Amniotic stem cell (primary cell): ENCODE measurements at places on chromosomes 1 and 21.

DNA sequence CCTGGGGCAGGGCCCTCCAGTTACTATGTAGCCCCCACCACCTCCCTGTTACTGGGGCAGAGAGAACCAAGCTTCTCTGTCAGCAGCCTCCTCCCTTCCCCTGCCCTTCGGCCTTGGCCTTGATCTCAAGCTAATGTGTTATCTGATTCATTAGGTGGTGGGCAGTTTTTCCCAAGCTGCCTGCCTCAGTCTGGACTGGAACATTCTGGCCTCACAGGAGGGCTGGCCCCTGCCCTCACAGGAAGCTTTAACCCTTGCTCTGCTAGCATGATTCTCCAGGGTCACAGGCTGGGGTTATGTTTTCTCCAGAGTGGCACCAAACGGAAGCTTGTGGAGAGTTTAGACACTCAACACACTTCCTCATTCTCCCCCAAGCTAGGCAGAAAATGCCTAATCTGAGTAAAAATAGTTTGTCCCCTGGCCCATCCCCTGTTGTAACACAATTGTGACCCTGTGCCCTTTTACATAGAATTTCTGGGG is 37.2 kb upstream of the SLC6A9 start:
- no peak for DNase-seq

- no peak for DNase-seq
Observed at GRCh38 chr1:204085876-204086275, 13.0 kb downstream of the SOX13 start.

GRCh38 chr1:16249596-16250241 is 12.7 kb upstream of the CPLANE2 start:
- no peak for DNase-seq

DNA sequence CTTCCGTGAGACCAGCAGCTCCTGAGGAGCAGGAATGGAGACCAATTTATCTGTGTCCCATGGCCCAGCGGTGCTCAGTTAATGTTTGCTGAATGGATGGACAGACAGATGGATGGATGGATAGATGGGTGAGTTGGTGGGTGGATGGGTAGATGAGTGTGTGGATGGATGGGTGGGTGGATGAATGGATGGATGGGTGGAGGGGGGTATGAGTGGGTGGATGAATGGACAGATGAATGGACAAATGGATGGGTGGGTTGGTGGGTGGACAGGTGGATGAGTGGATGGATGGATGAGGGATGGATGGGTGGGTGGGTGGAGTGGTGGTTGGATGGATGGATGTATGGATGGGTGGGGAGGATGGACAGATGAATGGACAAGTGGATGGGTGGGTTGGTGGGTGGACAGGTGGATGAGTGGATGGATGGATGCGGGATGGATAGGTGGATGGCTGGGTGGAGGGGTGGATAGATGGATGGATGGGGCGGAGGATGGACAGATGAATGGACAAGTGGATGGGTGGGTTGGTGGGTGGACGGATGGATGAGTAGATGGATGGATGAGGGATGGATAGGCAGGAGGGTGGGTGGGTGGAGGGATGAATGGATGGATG is 13.4 kb downstream of the EPHA2 start:
- DNase-seq, result no peak

DNA sequence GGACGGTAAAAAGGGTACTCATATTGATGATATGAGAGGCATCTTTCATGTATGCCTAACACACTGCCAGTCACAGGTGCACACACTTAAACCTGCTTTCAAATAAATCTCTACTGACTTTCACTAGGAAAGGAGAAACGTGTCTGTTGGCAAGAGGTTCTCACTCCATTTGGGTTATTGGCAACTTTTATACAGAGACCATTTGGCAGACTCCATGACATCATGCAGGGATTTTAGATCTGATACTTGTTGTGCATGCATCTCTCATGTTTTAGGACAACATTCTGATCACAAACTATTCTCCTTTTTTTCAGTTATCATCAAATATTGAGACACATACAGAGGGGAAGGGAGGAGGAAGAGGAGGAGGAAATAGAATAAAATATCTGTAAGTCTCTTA is 31.5 kb downstream of the RGS7 start:
- DNase-seq, result no peak

- DNase-seq, result no peak
Observed at GRCh38 chr1:29539971-29540370, 303.6 kb downstream of the PTPRU start.

DNA sequence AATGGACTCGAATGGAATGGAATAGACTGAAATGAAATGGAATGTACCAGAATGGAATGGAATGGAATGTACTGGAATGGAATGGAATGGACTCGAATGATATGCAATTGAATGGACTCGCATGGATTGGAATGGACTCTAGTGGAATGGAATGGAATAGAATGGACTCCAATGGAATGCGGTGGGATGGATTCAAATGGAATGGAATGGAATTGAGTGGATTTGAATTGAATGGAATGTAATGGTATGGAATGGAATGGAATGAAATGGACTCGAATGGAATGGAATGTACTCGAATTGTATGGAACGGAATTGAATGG is 99.6 kb upstream of the FBXO28 start:
- DNase-seq, result no peak

DNA sequence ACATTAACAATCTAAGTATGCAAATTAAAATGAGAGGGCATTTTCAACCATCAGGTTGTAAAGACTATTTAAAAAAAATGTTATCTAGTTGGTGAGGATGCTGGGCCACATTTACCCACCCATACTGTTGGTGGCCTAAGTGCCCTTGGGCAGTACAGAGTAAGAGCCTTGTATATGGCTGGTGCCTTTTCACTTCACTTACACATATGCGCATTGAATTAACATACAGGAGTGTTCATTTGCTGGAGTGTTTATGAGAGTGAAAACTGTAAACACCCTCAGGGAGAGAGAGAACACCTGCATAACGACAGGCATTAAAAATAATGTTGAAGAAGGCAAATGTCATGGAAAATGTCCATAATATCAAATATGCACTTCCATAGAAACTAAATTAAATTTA is 427.1 kb downstream of the PCP4 start:
- no peak for DNase-seq

GRCh38 chr21:34205811-34206571 is 132.6 kb downstream of the MRPS6 start:
- no peak for DNase-seq

GRCh38 chr21:16587141-16587581 is 857.4 kb downstream of the USP25 start:
- no peak for DNase-seq

DNA sequence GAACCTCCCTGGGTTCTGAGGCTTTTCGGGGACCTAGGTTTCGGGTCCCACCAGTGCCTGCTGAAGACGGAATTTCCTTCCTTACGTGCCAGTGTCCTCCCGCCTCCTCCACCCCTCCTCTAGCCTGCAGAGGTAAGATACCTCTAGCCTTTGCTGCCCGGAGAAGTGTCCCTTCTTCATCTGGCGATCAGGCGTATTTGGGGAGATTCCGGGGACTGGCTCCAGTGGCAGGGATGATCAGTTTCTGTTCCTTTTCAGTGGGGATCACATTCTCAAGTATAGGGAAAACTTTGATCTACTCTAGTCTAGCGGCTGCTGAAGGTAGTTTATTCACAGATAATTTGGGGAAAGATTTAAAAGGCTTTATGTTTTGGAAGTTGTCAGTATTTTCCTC is 674 bp downstream of the CEP350 start:
- DNase-seq, result no peak

GRCh38 chr1:19921310-19921709 is 2.1 kb downstream of the PLA2G2E start:
- no peak for DNase-seq

- DNase-seq, result no peak
Observed at GRCh38 chr1:145711213-145711651, 4.1 kb upstream of the PDZK1 start.

GRCh38 chr1:21152423-21153100 is 24.1 kb downstream of the EIF4G3 start:
- DNase-seq, result no peak

GRCh38 chr1:108551137-108551862 is 8.6 kb upstream of the EEIG2 start:
- DNase-seq, result no peak

GRCh38 chr1:36731226-36732014 is 248.7 kb upstream of the CSF3R start:
- no peak for DNase-seq

DNA sequence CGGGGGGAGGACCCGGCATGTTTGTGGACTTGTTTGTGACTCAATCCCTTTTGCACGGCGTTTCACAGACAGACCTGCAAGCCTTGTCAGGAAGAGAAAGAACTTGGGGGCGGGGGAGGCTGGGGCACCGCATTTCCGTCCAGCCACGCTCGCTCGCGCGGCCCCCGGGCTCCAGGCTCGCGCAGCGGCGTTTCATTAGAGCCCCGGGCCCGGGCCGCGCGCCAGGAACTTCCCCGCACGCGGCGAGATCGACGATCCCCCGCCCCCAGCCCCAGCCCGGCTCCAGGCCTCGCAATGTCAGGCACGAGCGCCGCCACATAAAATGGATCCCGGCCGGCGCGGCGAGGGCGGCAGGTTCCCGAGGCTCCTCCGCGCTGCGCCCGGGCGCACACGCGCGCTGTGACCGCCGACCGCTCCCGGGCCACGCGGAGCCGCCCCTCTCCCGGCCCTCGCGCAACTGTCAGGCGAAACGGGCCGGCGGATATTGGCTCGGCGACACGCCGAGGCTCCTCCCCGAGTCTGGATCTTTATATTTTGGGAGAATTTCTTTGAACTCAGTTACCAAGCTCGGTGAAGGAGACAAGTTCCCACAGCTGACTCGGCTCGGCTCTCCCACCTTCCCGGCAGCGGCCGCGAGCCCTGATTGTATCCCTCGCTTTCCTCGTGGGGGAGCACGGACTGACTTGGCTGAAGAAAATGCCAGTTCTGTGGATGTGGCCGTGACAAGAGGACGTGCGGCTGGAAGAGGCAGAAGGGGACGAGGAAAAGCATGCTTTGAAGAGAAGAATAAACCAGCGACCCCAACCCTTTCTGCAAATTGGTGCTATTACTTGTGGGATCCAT is at the start of gene KIF26B:
Gene KIF26B, plus strand, starts transcription at position 557 of the 843 bp plus-strand sequence. CDS start 440 bp downstream, outside the sequence.
- no peak for DNase-seq

- no peak for DNase-seq
Observed at GRCh38 chr1:43947874-43948437, 1.2 kb downstream of the IPO13 start.

DNA sequence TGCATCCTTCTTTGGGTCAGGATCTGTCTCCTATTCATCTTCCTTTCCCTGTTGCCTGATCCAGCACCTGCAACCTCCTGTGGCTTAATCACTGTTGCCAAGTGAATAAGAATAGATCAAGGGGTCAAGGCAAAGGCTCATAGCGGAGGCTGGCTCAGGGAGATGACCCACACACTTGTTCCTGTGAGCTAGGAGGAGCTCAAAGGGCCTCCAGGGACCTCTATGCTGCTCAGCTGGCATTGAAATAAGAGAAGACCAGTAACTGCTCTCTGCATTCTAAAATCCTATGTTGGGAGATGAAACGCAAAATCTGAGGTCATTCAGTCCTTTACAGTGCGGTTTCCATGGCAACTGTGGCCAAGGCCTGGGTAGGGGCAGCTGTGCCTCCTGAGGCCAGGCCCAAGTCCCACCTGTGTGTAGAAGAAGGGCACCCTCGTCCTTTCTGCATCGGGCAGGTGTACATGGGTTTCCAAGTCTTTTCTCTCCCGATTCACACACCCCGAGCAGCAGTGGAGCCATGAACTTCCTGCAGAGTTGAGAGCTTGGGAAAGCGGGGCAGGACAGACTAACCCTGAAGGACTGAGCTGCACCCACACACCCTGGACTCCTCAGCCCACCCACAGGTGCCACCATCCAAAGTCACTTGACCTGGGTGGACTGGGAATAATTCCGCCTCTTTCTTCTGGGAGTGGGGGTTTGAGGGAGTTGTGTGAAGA is 27.8 kb upstream of the STUM start:
- no peak for DNase-seq

DNA sequence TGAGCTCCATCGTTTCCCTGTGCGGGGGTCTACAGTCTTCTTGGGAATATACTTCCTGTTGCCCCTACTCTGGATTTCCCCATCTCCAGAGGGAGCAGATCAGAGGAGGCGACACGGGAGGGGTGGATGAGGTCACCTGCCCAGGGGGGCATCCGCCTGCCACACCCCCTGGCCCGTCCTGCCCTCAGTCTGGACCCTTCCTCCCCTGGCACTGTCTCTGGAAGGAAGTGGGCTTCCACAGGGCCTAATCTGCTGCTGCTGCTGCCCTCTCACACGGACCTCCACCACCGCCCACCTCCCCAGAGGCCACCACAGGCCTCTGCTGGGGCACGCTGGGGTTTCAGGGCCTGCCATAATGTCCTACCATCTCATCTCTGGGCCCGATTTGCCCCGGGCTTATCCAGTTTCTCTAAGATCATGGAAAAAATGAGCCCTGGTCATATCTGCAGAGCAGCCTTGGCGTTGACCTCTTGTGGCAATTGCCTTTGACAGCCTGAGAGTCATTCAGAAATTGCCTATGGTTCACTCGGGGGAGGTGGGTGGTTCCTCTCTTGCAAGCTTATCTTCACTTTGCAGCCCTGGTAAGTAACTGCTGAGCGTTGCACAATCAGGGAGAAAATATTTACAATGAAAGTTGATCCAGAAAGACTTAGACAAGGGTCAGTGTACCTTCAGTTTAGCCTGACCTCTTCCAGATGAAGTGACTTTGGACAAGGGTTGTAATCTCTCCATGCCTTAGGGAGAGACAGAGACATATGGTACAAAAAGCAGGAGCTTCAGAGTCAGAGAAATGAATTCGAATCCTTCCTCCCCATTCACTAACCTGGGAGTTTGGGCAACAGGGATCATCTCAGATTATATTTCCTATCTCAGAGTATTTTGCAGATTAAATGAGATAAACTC is 252.4 kb downstream of the TOMM20 start:
- no peak for DNase-seq

- no peak for DNase-seq
Observed at GRCh38 chr1:15950302-15950701, 25.6 kb downstream of the ZBTB17 start.

DNA sequence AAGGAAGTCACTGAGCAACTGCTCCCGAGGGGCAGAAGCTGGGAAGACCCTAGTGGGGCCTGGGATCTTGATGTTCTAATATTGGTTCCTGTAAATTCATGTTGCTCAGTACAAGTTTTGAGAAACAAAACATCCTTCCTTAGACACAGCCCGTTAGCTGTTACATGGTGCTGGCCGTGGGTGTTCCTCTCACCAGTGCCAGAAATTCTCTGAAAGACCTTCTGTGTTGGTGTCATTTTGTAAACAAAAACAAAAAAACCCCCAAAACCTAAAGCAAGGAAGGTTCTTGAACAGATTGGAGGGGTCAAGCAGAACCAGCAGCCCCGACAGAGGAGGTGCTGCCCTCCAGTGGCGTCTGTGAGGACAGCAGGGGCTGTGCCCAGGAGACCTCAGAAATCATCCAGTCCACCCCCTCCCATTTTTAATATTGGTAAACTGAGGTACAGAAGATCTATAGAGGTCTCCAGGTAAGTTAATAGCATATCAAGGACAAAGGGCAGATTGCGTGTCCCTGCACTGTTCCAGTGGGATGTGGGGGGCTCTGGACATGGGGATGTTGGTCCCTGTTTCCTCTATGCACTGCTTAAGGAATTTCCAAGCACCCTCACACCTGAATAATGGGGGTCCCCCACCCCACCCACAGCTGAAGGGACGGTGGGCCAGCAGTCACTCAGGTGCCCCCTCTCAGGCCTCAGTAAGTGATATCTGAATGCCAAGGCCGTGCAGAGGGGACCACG is 38.2 kb downstream of the SLC2A7 start:
- DNase-seq, result no peak
